ENCODE measurements at places on chromosomes 7 and 10.

DNA sequence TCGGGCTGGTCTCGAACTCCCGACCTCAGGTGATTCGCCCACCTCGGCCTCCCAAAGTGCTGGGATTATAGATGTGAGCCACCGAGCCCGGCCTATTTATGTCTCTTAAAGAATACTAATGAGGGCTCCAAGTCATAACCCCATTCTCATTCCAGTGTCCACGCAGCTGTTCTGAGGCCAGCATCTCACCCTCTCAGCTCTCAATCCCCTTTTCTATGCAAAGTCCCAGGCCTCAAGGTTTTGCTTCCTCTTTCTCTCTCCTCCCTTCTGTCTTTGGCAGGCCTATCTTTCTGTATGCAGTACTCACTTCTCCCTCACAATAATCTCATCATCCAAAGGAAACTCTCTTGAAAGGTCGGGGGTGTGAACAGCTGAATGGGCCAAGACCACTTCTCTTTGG is 28.0 kb upstream of the VSIR start:
- DNase-seq: no peak

DNA sequence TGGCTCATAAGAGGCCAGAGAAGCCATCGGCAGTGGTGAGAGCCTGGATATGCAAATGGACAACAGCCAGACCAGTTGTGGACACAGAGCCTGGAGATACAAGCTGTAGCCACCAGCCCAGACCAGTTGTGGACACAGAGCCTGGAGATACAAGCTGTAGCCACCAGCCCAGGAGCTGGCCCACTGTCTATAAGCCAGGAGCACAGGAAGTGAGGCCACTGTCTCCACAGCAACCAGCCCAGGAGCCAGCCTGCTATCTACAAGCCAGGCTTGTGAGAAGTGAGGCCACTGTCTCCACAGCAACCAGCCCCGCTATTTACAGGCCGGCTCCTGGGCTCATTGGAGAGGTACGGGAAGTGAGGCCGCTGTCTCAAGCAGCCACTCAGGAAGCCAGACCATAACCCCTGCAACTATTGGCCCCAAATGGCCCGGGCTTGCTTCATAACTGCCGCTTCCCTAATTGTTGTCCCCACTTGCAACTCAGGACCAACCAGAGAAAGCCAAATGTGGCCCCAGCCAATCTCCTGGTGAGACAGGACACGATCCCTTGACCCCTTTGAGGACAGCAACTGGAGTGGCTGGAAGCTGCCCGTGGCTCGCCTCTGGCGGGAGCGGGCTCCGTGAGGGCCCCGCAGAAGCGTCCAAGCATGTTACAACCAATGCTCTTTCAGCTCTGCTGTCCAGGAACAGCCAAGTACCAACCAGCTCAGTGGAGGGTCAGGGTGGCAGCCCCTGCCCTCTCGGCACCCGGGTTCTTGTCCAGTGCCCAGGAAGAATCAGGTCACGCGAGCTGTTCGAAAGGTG is 44.1 kb upstream of the CNPY1 start:
- no peak for DNase-seq

GRCh38 chr7:96224685-96225084 is 97.2 kb downstream of the SLC25A13 start:
- DNase-seq: no peak

- no peak for DNase-seq
Observed at GRCh38 chr10:24854256-24854655, 98.2 kb downstream of the PRTFDC1 start.

DNA sequence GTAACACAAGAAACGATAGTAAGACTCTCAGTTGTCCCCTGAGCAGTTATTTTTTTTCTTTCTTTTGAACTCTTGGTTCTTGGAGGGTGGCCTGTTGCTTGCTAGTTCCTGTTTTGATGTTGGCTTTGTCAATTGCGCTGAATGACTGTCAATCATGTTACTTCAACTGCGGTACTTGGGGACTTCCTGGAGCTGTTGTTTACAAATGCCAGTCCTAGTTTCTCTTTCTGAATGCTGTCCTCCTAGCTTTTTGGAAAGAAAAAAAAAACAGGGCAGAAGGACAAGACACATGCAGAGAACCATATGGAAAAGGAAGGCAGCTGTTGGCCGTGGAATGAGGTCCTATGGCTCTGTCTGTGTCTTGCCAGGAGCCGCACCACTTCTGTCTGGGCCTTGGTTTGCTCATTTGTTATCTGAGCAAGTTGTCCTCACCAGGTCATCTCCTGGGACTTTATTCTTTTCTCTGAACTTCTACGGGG is 7.0 kb upstream of the PDCD4 start:
- peak; percentile 40 for DNase-seq

DNA sequence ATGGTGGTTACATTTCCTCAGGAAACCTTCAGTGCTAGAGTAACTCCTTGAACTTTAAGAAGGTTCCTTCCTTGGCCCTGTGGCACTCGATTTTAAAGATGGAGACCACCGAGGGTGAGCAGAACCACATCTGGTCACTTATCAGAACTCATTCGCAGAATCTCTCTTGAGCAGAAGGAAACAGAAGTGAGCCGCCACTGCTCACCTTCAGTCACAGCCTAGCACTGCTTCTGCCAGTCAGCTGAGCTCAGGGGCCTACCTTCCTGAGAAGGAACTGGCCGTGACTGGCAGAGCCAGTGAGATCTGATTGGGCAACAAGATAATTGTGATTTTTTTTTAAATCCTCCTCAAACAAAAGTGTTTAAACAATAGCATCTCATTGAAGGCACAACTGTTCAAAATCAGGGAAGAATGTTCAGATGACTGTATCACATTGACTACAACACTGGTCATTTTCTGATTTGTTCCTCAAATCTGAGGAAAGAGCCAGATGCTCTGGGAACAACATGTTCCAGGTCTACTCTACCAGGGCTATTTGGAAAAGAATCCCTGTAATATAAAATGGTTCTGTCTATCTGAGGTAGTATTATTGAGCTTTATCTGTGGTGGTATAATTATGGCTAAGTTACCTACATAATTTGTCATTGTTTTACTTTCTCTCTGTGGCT is 2.7 kb upstream of the SYPL1 start:
- no peak for DNase-seq

GRCh38 chr7:148437043-148437442 is 153.5 kb upstream of the C7orf33 start:
- no peak for DNase-seq

GRCh38 chr10:86393862-86394455 is 27.4 kb upstream of the GRID1 start:
- DNase-seq: no peak

- no peak for DNase-seq
Observed at GRCh38 chr10:86366902-86367151, 232 bp upstream of the GRID1 start.

DNA sequence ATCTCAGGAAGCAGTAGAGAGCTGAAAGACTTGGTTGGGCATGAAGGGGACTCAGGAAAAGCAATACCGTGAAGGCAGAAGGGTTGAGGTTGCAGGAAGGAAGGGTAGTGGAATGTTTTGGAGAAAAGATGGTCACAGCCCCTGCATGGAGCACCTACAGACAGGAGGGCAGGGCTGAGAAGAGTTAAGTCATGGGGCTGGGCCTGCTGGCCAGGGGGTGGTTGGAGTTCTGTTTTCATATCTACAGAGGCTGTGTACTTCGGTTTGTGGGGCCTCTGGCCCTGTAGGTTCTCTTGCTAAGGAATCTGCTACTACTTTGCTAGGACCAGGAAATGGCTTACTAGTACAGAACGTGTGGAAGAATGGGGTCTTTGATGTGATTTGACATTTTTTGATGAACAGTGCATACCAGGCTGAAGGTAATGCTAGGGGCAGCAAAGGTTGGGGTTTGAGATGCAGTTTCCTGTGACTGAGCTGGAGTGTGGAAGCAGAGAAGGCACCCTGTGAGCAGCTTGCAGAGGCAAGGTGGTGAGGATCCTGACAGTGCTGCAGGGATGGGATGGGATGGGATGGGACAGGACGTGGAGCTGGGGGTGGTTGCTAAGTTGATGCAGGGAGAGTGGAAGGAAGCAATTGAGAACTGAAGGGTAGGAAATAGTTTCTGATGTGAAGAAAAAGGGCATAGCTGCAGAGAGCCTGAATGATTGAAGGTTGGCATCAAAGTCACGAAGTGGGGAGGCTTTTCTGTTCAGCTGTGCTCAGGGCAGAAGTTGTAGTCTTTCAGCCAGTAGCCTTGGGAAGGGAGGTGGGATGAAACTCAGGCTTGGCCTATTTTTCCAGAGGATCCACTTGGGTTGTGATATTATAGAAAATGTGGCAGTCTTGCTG is 7.8 kb downstream of the RPS24 start:
- no peak for DNase-seq

DNA sequence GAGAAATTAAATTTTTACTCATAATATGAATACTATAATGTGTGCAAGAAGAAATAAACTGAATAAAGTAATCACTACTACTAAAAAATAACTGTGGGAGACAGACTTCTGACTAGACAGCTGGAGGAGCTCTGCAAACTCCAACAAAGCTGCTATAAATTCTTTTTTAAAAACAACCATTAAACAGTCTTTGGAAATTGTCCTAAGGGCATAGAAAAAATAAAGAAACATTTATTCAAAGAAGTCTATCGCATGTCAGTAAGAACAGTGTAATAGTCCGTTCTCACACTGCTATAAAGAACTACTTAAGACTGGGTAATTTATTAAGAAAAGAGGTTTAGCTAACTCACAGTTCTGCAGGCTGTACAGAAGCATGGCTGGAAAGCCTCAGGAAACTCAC is 56.0 kb downstream of the ZPBP start:
- no peak for DNase-seq

GRCh38 chr7:137366995-137367394 is 23.5 kb upstream of the PTN start:
- no peak for DNase-seq

DNA sequence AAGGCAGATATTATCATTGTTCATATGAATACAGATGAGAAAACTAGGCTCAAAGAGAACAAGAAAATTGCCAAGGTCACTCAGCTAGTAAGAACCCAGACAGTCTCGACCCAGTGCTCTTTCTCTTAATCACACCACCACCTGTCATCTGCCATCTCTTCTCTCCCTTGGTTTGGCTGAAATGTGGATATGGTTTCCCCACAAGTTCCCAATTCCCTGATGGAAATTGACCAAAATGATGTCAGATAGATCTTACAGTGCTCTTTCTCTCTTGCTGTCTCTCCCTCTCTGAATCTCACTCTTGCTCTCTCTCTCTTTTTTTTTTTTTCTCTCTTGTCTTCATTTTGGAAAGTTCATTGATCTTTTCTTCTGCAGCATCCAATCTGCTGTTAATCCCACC is 9.1 kb downstream of the C10orf90 start:
- no peak for DNase-seq

All from NCI-H446 treated with DMSO at 0.1 percent for 48 hours (cell line).